Fibroblast of skin of back (primary cell): ENCODE measurements at places on chromosomes 1 and 21.
A peak's percentile ranks its signal among the peaks of the same experiment; 100 is the strongest.

GRCh38 chr21:45534636-45535331 is 7.5 kb downstream of the SLC19A1 start:
- no peak for DNase-seq

- no peak for DNase-seq
These were observed 249.7 kb downstream of the RHOU start for GRCh38 chr1:228984646-228985631.

DNA sequence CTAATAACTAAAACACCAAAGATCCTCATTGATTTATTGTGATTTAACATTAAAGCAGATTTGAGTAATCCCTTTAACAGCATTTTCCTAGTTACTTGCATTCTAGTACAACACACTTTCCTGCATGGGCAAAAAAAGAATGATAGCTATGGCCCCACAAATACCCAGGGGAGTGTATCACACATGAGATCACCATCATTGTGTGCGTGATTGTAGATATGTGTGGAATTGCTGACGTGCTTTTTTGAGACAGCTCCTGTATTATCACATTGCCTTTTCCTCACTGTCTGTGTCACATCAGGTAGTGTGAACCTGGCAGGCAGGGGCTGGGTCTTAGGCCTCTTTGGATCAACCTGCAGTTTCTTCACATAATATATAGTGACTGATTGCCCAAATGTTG is 48.5 kb upstream of the SAMD13 start:
- DNase-seq = peak; percentile 74

- DNase-seq = no peak
These were observed 196.9 kb upstream of the ETV3 start for GRCh38 chr1:157335056-157335455.

DNA sequence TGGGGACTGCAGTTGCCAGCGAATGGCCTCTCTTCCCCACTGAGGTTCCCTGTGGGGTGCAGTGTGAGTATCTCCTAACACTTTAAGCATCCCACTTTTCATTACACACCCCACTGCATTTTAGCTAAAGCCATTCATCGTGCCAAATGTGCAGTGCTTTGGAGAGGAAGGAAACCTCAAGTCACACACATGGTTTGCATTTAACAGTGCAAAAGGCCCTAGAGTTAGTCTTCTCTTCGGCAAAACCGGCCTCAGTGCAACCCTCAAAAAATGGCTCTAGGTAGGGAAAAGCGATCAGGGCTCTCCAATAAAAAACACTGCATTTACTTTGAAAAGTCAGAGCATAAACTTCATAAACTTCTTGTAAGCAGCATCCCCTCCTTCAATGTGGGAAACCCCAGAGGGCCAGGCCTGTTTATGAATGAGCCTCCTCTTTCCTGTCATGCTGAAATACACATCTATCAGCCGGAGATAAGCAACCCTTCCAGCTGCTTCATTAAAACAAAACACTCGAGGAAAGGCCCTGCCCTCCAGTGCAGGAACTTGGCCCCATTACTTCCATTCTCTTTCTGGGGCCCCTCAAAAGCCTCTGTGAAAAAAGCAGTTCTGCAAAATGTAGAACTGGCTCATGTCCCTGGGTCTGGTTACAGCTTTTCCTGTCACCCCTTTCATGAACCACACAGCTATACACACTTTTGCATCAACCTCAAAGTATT is 184.0 kb downstream of the CDC7 start:
- DNase-seq = no peak

DNA sequence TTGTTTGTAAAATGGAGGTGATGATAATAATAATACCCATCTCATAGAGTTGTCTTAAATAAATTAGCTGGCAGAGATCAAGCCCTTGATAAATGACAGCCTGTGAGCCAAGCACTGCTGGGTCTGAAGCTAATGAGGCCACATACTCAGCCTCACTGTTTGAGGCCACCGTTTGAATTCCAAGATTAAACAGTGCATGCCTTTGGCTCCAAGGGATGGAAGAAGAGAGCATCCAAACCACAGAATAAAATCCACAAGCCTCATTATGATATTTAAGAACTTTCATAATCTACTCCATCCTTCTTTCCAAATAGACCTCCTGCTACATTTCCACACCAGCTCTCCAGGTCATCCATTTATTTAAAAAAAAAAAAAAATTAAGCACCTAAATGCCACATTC is 29.0 kb downstream of the TGFBR3 start:
- no peak for DNase-seq

DNA sequence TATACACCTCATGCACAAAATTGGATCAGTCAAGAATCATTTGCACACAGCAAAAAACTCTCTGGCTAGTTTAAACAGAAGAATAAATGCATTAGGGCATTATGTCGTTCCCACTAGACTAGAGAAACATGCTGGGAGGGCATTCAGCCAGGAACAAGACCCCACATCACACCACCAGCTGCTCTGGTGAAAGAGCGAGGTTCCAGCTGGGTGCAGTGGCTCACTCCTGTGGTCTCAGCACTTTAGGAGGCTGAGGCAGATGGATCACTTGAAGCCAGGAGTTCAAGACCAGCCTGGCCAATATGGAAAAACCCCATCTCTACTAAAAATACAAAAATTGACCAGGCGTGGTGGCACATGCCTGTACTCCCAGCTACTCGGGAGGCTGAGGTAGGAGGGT is 52.1 kb upstream of the BACE2 start:
- DNase-seq = no peak

DNA sequence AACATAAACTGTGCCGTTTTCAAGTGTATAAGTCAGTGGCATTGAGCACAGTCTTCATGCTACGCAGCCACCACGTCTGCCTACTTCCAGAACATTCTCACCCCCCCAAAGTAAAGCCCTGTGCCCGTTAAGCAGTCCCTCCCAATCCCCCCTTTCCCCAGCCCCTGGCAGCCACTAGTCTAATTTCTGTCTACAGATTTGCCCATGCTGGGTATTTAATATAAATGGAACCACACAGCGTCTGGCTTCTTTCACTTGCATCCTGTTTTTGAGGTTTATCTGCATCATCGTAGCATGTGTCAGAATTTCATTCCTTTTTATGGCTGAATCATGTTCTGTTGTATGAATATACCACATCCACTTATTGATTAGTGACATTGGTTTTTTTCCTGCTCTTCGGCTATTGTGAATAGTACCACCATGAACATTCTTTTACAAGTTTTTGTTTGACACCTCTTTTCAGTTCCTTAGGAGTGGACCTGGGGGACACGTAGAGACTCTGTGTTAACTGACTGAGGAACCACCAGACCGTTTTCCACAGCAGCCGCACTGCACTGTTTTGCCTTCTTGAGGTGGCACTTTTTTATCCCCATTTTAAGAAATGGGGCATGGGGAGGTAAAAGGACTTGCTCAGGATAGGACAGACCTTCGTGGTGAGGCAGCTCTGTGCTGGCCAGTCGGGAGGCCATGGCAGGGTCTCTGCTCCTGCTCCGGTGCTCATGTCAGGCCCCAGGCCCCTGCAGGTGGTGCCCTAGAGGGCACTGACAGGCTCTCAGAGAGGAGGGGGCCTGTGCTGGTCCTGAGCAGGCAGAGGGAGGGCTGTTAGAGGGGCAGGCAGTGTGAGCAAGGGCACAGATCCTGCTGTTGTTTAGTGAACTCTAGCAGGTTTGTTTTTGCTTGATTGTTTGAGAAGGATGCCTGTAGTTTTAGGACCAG is 123.8 kb downstream of the PCBP3 start:
- peak; percentile 63 for DNase-seq

DNA sequence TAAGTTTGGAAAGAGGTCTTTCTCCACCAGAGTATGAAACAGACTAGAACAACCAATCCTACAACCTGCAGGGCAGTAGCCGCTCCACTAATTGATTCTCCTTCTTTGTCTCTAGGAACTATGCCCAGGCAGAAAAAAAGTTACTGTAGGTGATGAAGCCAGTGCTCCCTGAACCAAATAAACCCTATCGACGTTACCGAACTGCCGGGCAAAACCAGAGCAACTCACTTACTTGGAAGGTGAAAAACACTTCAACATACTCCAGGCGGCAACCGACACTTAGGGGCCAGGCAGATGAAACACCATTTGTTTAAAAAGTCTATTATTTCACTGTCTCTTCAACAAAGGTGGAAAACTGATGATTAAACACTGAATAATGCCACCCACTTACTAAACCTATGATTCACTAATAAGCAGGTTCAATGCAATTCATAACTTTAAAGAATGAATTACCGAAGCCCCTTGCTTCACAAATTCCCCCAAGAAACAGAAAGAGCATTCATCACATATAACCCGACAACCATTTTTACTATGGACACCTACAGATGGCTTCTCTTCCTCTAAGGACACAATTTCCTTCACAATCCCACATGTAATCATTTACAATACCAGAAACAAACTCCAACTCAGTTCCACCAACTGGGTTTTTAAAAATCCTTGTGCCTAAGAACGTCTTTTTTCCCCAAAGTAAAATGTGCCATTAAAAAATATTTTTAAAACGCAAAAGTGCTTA is 1.6 kb downstream of the NRIP1 start:
- DNase-seq = peak; percentile 16

DNA sequence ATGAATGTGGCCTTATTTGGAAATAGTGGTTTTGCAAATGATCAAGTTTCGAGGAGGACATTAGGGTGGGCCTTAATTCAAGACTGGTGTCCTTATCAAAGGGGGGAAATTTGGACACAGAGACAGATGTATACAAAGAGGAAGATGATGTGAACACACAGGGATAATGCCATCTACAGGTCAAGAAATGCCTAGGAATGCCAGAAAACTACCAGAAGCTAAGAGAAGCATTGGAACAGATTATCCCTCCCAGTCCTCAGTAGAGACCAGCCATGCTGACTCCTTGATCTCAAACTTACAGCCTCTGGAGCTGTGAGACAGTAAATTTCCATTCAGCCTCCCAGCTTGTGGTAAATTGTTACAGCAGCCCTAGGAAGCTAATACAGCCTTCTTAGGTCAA is 151.4 kb downstream of the PTGER3 start:
- peak; percentile 12 for DNase-seq

DNA sequence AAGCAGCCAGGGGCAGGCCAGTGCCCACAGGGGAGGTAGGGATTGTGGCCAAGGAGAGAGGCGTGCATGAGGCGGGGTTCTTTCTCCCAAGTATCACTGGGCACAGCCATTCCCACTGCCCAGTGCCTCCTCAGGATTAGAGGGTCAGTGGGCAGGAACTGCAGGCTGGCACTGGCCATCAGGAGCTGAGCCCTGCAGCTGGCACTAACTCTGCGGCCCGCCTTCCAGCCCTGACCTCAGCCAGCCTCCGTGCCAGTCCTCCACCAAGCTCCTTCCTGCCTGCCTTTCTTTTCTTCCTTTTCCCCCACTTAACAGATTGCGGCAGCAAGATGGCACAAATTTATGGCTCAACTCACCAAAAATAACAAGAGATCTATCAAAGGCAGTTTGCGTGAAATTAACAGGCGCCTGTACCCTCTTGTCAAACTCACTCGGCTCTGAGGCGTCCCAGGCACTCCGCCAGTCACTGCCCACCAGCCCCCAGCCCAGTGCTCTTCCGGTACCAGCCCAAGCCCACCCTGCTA is 11.1 kb downstream of the ADGRB2 start:
- no peak for DNase-seq

DNA sequence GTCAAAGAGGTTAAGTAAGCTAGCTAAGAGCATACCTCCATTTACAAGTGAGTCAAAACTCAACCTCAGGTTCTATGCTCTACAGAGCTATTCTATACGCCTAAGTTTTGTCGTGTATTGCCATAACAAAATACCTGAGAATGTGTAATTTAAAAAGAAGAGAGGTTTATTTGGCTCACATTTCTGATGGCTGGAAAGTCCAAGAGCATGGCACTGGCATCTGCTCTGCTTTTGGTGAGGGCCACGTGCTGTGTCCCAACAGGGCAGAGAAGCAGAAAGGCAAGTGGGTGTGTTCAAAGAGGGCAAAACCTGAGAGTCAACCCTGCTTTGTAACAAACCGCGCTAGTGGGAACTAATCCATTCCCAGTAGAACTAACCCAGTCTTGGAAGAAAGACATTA is 60.9 kb upstream of the POU2F1 start:
- no peak for DNase-seq

GRCh38 chr1:44733365-44733764 is 2.4 kb upstream of the RNU5D-1 start:
- peak; percentile 86 for DNase-seq

DNA sequence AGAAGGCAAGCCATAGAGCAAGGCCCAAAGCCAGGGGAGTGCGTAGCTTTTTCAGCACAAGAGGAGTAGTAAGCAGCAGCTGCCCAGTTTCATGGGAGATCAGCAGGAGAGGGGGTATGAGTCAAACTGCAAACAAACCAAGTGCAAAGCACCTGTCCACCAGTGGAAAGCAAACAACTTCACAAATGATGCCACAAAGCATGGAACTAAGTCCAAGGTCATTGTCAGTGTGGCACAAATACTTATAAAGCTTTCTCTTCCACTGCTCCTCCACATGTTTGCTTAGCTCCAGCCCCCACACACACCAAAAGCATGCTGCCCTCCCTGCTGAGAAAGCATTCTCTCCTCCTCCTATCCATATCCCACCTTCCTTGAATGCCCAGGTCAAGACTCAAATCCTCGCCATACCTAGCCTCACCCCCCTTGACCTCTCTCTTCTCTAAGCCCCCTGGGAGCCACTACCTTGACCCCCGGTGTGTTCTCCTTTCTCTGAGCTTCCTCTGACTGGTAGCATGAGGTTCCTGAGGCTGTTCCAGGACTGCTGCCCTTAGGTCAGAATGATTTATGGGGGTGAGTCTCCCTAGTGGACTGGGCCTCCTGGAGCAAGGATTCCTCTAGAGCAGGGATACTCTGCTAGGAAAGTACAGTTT is 70.4 kb downstream of the DMAP1 start:
- no peak for DNase-seq

GRCh38 chr1:101295209-101295608 is 58.4 kb downstream of the S1PR1 start:
- DNase-seq = no peak

DNA sequence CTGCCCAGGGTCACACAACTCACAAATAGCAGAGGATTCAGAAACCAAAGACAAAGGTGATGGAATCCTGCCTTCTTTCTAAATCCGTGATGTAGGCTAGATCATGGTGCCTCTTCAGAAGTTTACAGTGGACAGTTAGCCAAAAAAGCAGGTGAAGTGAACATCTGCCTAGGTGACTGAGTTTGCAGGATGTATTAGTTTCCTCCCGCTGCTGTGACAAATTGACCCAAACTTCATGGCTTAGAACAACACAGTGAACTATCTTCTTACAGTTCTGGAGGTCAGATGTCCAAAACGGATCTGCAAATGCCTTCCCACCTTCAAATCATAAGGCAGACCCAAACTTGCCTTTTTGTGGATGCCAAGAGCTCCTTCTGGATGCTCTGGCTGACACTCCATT is 3.2 kb upstream of the TMEM51 start:
- DNase-seq = no peak

GRCh38 chr21:29056005-29056404 is 17.4 kb downstream of the CCT8 start:
- no peak for DNase-seq

- peak; percentile 39 for DNase-seq
These were observed 41.5 kb downstream of the LRRC53 start for GRCh38 chr1:74470936-74471335.

- DNase-seq = no peak
These were observed 1.6 kb downstream of the CD1B start for GRCh38 chr1:158329733-158330132.
